NCI-H1930 (cell line): ENCODE measurements at places on chromosomes 11 and 22.

- DNase-seq, result peak; percentile 73
Measured at GRCh38 chr11:129750343-129751292, 65.0 kb upstream of the TMEM45B start.

DNA sequence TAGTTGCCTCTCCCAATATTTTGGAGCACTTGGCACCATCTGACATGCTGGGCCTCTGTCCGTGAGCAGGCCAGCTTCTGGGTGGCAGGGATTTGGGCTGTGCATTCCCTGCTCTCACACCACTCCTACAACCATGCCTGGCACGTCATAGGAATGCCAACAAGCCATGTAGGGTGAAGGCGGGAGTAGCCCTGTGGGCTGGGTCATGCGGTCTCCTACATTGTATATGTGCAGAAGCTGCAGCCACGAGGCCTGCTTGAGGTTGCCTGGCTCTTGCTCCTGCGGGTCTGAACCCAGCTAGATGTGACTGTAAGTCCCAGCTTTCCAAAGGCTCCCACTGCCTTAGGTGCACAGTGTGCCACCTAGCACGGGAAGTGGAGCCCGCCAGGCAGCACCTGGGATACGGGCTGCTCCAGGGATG is 14.5 kb downstream of the MYEOV start:
- no peak for DNase-seq

DNA sequence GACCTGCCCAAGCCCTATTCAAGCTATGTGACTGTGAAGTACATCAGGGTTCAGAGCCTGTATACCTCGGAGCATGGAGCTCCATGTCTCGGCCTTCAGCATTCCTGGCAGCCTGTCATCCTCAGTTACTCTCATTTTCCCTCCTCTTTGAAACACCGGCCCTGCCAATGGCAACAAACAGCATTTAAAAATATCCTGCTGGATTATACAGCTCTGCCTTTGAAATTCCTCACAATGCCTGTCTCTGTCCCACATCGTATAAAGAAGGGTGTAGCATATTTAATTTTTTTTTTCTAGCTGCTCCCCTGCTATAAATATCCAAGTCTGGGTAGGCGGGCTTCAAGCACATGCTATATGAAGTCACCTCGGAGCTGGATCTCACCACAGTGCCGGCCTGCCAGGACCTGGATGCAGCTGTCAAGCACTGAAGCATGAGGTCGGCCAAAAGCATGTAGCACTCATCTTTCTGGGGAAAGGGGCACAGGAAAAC is 11.8 kb downstream of the ABTB2 start:
- no peak for DNase-seq

DNA sequence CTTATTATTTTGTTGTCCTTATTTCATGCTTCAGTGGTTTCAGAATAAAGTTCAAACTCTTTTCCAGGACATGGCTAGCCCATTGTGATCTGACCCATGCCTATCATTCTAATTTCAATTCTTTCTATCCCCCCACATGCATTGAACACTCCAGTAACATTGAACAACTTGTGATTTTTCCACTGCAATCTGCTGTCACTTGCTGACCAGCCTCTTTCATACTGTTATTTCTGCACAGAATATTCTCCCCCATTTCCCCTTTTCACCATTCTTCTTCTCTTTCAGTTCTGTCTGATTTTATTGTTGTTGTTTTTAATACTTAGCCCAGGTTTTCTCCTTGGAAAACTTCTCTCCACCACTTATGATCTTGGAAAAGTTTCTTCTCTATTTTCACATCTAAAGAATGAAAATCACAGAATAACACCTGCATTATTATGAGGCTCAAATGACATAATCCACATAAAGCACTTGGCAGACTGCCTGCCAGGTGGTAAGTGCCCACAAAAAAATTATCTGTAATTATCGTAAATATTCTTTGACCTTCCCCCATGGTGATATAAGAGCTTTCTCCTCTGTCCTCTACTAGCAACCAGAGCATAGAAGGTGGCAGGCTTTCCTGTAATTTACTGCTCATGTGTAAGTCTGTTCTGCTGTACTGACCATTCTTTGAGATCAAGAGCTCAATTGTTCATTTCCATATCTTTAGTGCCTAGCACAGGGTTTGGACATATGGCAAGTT is 51.9 kb upstream of the EED start:
- DNase-seq, result no peak

GRCh38 chr11:33907421-33907820 is 15.5 kb upstream of the LMO2 start:
- DNase-seq, result no peak

- no peak for DNase-seq
Measured at GRCh38 chr11:121630041-121630440, 177.3 kb upstream of the SORL1-AS1 start.
